ENCODE measurements at places on chromosomes 3 and 15.

GRCh38 chr3:64082411-64082810, 59.1 kb upstream of the PSMD6 start:
- no peak for DNase-seq

DNA sequence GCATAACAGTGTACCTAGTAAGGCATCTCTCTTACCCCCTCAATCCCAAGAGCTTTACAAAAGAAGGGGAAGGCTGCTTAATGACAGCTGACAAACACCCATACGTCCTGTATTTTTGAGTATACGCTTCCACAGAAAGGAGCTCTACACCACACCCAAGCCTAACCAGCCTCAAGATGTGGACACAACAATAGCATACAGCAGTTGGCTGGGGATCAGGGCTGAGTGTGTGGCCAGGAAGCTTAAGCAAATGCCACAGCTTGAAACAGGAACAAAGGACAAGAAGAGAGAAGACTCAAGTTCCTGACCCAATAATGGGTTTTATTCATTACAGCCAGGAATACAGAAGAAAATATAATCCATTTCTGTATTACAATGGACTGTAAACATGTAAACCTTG, 6.9 kb downstream of the HEXA start:
- DNase-seq = no peak

DNA sequence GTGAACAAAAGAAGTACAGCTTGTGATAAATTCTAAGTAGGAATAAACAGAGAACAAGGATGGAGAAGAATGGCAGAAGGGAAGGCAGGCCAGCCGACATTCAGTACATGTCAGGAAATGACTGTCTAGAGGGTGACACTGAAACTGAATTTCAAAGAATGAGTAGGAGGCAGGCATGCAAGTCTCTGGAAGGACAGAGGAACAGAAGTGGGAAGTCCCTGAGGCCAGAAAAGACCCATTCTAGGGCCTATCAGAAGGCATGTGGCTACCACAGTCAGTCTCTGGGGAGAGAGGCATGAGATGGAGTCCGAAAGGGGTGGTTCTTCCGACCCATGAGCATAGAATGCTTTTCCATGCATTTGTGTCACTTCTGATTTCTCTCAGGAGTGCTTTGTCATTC, 243.5 kb upstream of the UBE2E2 start:
- DNase-seq = no peak

- DNase-seq = no peak
Measured at GRCh38 chr15:45549541-45550220, 27.1 kb upstream of the SLC30A4 start.

GRCh38 chr3:107239703-107240102, 137.5 kb upstream of the CCDC54 start:
- no peak for DNase-seq

DNA sequence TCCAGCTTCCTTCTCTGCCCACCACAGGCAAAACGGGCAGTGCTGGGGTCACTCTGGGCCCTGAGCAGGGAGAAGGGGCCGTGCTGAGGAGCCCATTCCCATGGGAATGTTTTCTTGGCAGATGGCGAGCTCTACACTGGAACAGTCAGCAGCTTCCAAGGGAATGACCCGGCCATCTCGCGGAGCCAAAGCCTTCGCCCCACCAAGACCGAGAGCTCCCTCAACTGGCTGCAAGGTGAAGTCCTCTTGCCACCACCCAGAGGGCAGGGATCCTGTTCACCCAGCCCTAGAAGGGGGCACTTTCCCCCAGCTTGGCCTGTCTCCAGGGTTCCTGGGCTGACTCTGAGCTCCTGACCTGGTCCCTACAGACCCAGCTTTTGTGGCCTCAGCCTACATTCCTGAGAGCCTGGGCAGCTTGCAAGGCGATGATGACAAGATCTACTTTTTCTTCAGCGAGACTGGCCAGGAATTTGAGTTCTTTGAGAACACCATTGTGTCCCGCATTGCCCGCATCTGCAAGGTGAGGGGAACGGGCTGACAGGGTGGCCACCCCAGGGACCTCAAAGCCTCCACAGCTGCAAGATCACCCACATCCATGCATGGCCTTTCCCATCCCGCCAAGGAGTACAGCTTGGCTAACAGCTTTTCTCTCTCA, 12.4 kb downstream of the CIB1 start:
- peak; percentile 34 for DNase-seq

DNA sequence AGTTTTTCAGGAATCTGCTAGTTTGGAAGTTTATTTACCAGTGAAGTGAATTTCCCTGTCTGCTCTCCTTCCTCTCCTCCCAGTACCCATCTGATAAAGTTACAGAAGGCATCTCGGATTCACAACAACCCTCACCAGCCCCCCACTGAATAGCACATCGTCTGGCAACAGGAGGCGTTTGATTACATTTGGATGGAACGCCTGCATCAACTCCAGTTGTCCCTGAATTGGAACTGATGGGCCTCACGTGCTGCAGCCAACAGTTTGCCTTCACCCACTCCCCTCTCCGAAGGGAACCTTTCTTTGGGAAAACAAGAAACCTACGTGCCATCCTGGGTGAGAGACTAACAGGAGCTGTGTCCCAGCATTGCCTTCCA, 59.5 kb upstream of the BCL6 start:
- DNase-seq = no peak

DNA sequence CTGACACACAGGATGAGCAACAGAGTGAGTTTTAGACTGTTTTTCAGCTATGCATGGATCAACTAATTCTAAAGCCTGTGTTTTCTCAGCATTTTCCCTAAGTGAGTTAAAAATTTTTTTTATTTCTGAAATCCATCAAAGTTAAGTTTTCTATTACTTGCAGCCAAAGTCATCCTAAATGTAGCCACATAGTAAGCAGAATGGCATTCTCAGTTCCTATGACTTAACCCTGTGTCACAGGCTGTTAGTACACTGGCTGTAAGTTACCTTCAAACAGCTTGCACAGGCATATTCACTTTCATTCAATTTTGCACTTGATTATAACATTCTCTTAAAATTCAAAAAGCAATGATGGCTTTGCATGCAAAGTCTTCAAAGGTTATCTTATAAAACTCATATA, 368.2 kb downstream of the OCA2 start:
- DNase-seq = peak; percentile 1

- DNase-seq = no peak
Measured at GRCh38 chr3:78941587-78941986, 826.2 kb downstream of the ROBO1 start.

GRCh38 chr3:103127098-103127630, 692.3 kb downstream of the ZPLD1 start:
- no peak for DNase-seq

DNA sequence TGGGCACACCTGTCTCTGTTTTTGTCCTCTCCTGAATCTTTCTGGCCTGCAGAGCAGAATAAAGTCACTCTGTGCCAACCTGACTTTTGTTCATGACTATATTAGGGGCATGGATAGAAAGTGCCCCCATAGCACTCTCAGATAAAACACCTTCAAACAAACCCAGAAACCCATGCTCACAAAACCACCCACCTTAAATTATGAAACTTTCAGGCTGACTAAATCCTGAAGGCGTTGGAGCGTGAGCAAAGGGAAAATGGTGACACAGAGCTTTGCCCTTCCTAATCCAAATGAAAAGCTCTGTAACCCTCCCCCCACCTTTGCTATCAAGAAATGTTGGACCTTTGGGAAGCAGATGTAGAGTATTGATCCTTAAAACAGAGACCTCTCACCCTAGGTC, 138.9 kb downstream of the IGF1R start:
- no peak for DNase-seq

DNA sequence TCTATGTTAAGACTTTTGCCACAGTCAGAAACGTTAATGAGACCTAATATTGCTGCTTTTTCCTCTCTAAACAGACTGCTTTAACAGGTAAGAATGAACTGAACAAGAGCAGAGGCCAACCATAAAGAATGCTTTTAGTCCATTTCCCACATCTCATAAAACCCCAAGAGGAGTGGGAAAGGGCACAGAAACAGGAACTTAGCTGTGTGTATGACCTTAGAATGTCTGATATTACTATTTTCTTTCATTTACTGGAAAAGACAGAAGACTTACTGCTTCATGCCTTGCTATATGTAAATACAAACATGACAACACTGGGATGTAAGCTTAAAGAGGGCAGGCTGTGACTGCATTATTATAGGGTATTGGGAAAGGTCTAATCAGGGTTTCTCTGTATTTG, 115.0 kb downstream of the ISL2 start:
- no peak for DNase-seq

DNA sequence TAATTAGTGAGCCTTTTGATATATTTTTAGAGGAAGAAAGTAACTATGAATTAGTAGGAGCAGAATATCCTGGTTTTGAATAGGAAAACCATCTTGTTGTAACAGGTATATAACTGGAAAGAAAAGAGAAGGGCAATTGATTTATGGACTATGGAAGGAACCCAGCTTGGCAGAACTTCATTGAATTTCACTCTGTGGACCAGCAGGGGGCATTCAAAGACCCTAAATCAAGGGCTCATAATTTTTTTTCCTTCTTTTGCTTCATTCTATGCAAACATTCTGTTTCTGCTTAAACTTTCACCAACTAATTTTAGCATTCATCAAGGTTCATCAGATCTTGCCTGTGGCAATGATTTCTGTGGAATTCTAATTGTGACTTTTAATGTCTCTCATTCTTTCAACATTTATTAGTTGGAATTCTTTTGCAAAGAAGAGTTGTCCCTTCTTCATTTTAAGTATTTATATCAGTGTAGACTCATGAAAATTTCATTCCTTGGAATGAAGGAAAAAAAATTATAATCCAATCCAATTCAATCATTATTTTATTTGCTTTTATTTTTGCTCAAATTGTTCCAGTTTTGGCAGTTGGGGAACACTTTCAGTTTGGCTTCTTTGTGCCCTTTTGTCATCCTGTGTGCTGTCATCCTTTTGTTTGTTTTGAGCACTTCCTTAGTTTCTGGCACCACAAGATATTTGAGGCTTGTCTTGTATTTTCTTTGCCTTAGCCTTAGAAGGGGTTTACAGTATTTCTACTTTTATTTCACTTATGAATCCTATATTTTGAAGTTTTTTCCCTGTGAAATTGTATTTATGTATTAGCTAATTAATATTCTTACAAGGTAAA, 30.4 kb downstream of the NXPE3 start:
- peak; percentile 50 for DNase-seq

DNA sequence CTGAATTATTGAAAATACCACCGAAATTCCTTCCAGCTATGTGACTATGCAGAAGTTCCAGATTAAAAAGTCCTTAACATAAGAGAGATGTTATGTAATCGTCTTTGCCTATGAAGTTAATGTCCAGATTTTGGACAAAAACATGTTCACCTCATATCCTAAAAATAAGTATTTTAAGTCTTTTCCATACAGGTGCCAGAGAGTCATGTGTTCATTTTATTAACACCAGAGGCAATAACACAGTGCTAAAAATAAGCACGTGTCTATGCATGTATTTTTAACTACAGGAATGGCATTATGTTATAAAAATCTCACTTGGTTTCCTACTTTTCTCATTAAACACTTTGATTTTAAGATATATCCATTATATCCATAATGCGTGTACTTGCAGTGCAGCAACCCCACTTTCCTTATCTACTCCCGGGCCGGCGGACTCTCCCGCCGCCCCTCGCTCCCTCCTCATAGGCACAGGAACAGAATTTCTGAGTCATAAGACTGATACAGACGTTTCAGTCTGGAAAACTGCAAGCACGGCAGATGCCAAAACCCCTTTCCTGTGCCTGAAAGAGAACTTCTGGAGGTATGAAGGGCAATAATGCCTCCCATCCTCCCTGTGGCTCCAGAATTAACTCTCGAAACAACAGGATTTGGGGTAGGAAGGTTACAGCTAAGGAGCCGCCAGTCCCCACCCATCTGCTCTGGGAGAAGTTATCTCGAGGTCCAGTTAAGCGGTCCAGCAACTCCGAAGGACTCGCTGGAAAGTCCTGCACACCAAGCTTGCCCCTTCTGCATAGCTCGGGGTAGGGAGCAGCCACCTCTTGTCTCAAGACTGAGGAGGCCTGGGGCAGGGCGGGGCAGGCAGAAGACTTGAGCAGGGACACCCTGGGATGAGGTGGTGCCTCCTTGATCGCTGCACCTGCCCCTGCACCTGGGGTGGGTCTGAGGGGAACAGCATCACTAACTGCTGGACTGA, 22.3 kb upstream of the PSTPIP1 start:
- no peak for DNase-seq

DNA sequence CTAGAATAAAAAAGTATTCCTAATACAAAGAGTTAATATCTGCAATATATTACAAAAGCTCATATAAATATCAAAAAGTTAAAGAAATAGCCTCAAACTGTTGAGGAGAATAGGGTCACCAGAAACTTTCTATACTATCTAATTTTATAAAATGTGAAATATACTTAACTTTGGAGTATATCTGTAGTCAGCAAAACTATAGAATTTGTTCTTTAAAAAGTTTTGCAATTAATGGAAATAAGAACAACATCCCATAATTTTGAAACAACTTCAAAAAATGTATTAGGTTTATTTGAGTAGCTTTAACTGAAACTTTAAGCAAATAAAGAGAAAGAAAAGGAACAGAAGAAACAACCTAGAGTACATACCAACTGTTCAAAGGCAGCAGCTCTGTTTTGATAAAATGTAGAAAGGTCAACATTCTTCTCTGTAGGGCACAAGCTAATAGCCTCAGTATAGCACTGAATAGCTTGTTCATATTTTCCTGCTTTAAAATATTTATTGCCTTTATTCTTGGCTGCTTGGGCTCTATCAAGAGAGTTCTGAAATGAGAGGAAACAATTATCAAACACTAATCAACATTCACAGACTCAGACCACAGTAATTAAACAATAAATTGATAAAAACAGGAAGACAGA, 14.3 kb downstream of the TOMM70 start:
- DNase-seq = no peak

- DNase-seq = no peak
Measured at GRCh38 chr3:46276497-46277099, 34.3 kb downstream of the CCR3 start.

GRCh38 chr15:84734794-84735479, 13.5 kb upstream of the ZNF592 start:
- no peak for DNase-seq

DNA sequence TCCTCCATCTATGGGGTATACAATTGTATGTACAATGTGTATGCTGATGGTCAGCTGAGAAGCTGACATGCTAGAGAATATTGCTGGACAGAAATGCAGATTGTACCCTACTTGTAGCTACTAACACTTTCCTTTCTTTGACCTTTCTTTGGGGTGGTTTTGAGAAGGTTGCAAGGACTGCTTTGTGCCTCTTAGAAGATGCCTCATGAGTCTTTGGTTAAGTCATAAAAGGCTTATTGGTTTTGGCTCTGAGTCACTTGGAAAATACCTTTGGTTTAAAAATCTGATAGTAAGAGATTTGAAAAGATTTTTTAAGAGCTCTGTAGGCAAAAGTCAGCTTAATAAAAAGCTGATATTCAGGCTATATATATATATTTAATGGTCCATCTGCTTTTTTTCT, 71.5 kb downstream of the ZMAT3 start:
- DNase-seq = no peak

GRCh38 chr3:158026236-158026635, 80.0 kb downstream of the SHOX2 start:
- no peak for DNase-seq

- no peak for DNase-seq
Measured at GRCh38 chr15:24627443-24627842, 48.1 kb upstream of the NPAP1 start.
